Activated CD8-positive, alpha-beta T cell treated with anti-CD3 and anti-CD28 coated beads for 36 hours (primary cell): ENCODE measurements at places on chromosomes 5 and 9.

- DNase-seq = no peak
Observed at GRCh38 chr9:72462340-72462739, 59.1 kb upstream of the TMC1 start.

DNA sequence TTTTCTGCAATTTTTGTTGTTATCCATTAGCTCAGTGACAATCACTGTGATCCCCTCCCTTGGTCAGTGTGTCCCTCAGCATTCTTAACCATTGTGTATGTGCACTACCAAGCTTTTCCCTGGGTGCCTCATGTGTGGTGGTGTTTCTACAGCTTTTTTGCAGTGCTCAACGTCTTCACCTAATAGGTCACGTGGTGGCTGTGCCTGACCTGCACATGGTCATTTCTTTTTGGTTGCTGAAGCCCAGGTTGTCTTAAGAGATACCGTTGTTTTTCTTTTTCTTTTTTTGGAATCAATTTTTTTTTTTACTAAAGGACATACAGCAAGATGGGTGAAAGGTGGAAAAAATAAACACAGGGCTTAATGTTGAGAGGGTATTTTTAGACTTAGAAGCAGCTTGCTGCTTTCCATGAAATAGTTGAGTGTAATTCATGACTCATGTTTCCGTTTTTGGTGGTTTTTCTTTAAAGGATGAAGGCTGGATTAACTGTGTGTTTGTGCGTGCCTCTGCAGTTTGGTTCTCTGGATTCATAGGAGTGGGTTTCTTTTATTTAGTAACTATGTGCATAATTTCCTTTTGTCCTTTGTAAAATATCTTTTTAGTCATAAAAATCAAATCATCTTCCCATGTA is 22.2 kb downstream of the SH3GL2 start:
- no peak for DNase-seq

GRCh38 chr9:77598524-77598923 is 49.6 kb downstream of the GNA14 start:
- no peak for DNase-seq

GRCh38 chr5:1648806-1649205 is 125.0 kb upstream of the LPCAT1 start:
- no peak for DNase-seq

- DNase-seq = no peak
Observed at GRCh38 chr5:19605846-19606407, 382.1 kb downstream of the CDH18 start.

GRCh38 chr5:83608122-83608521 is 112.5 kb downstream of the HAPLN1 start:
- DNase-seq = no peak

DNA sequence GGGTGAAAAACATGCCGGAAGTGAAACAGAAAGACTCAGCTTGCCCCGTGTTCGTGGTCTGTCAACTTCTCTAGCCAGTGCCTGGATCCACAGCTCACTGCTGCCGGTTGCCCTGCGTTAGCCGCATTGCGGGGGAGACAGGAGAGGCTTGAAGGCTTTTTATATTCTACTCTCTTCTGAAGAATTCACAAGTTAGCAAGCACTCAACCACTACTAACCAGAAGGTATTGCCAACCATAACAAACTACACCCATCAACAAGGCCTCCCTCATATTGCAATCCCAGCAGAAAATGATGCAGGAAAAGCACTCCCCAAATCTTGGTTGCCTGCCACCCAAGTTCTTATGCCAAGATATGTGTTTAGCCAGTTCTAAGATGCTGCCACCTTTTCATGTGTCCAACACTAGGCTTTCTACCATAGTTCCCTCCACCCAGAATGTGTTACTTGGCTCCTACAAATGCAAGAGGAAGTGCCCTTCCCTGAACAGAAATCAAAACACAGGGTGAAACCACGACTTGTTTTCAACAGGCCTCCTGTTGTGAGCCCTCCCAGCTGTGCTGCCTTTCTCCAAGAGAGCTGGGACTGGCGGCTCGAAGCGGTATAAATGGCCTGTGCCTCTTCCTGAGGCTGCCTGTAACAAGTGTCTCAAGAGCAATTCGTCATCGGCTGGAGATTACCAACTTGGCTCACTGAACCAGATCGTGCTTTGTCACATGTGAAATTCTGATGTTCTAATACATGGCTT is 129.0 kb downstream of the SNX18 start:
- peak; percentile 91 for DNase-seq

GRCh38 chr9:121725008-121725775 is 73.8 kb downstream of the DAB2IP start:
- no peak for DNase-seq

GRCh38 chr5:1747803-1748085 is 51.9 kb downstream of the MRPL36 start:
- no peak for DNase-seq

DNA sequence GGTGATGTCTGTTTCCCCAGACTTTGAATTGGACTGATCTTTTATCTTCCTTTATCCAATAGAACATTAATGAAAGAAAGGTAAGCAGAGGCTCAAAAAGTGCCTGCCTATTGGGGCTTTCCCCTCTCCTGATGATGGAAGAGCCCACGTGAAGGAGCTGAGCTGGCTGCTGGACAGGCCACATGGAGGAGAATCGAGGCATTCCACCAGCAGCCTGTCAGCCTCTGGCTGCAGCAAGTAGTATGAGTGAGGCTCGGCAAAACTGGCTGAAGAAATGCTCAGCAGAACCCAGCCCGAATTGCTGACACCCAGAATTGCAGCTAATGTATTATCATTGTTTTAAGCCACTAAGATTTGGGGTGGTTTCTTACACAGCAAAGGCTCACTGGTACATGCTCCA is 66.5 kb upstream of the STC2 start:
- DNase-seq = no peak

GRCh38 chr5:22947921-22948320 is 94.8 kb upstream of the CDH12 start:
- no peak for DNase-seq

- no peak for DNase-seq
Observed at GRCh38 chr5:151740958-151741373, 17.5 kb downstream of the ATOX1 start.

DNA sequence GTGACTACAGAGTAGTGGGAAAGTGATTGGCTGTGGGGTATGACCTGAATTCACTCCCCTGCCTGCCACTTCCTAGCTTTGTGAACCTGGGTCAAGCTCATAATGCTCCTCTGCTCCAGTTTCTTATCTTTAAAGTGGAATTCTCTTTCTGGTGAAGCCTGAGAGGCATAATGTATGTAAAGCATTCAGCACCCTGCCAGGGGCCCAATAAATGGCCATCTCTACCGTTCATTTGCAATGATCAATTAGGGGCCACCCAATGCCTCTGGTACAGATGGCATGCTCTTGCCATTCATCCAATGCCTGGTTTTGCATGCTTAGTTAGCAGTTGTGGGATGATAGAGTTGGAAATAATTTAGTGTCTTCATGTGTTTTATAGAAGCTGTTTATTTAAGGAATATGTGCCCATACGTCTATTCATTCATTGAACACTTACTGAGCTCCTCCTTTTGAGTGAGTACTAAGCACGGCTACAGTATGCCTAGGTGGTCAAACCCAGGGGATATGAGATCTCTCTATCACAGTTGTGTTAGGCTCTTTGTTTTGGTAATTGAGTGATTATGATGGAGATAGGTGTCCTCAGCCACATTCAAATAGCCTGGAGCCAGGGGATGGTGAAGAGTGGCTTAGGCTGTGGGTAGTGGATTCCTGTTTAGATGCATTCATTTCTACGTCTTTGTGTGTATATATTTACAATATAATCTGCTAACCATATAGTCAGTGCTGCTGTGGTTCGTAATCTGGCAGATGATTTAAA is 15.3 kb downstream of the ZNF462 start:
- no peak for DNase-seq

- DNase-seq = no peak
Observed at GRCh38 chr5:31113101-31113500, 80.4 kb upstream of the CDH6 start.

GRCh38 chr5:88734983-88735382 is 148.0 kb downstream of the MEF2C start:
- no peak for DNase-seq

DNA sequence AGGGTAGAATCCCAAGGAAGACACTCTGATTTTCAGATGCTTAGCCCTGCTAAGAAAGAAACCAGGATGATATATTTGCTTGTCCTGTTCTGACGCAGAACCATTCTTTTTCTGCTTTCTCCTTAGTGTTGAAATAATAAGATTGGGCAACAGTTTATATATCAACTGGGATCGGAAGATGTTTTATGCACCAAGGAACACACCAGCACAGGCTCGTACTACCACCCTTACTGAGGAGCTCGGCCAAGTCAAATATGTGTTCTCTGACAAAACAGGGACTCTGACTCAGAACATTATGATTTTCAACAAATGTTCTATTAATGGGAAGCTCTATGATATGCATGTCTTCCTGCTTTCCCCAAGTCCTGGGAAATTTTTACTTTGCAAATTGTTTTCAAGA is 19.0 kb upstream of the RUSC2 start:
- no peak for DNase-seq

DNA sequence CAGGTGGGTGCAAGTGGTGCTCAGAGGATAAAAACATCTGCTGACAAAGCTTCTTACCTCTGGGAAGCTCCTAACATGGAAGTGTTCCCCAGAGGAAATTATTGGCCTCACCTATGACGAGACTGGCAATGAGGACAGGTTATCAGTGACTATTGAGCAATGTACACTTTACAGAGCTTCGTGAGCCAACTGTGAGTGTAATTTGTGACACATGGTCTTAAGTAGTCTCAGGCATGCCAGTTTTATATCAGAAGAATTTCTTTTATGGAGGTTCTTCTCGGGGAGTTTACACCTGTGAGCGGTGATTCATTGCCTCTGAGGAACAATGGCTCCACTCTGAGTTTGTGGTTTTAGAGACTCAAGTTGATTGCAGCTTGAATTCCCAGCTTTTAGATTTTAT is 11.3 kb downstream of the ANKDD1B start:
- DNase-seq = no peak

DNA sequence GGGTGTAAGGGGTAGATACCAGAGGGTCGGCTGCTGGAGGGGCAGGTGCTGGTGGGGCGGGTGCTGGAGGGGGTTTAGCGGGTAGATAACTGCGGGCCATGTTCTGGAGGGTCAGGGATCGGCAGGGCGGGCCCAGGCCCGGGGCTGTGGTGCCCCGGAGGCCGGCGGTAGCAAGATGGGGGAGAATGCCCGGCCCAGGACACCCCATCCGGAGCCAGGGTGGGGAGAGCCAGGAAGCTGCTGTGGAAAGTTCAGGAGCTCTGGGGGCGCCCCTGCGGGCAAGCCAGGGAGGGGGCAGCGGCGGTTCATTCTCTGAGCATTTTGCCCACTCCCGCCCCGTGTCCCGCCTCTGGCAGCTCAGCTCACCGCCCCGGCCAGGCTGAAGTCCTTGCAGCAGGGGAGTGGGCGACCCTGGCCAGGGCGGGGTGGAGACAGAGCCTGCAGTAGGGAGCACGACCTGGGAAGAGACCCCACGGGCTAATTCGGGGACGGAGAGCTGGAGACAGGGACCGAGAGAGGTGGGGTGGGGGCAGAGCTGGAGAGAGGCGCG is 538 bp downstream of the PRRT1B start:
- no peak for DNase-seq

- no peak for DNase-seq
Observed at GRCh38 chr5:72372331-72372730, 52.2 kb downstream of the PTCD2 start.
